Posterior vena cava (tissue), 2 donors: ENCODE measurements at places on chromosomes 16 and 17. TPM values are rescaled to one million over a fixed set of nuclear protein-coding genes. Genes with fewer than 3 reads are reported as not detected.

The SLFN12L gene
- 1.4 TPM for total RNA-seq

The PIRT gene
- not detected for total RNA-seq

The RPUSD1 gene
- 8.8 TPM for total RNA-seq

The NHLRC4 gene
- 0.38 TPM for total RNA-seq

The CSH1 gene
- total RNA-seq: not detected

The SEPTIN1 gene
- 3.0 TPM for total RNA-seq

The SOX15 gene
- total RNA-seq: 2.5 TPM

The SEZ6 gene
- total RNA-seq: not detected

The SKAP1 gene
- total RNA-seq: 1.1 TPM
